AG10803 (cell line): ENCODE measurements at places on chromosomes 3 and 15.

- DNase-seq = no peak
Measured at GRCh38 chr15:95591886-95592285, 738.6 kb upstream of the NR2F2 start.

DNA sequence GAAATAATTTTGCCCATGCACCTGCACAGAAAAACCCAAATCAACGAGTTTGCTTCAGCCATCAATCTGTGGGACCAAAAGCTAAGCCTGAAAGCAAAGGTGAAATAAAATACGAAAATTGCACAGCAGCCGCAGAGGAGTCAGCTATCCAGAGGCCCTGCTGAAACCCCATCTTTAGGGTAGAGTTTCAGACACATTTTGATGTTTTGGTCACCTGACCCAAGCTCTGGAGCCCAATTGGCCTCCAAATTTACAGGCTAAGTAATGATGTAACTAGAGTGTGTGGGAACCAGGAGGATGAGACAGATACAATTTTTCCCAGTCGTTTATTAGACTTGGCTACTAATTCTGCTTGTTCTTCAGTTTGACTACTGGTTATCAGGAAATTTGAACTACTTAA lies 308.6 kb upstream of the ATP11B start:
- DNase-seq = no peak

DNA sequence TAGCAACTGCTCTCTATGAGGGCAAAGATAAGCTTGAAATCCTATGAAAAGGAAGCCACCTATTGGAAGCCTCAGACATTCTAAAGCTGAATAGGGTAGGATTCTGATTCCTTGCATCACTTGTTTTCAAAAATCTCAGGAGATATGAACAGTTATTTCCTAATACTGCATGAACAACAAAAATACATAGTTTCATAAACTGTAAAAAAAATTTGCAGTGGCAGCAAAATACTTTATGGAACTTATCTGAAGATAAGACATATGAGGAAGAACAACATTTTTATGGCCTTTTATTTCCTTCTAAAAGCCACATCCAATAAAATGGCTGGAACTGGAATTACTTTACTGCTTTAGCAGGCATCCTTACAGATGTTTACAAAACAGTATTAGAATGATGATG lies 29.9 kb downstream of the AP3S2 start:
- peak; percentile 25 for DNase-seq

DNA sequence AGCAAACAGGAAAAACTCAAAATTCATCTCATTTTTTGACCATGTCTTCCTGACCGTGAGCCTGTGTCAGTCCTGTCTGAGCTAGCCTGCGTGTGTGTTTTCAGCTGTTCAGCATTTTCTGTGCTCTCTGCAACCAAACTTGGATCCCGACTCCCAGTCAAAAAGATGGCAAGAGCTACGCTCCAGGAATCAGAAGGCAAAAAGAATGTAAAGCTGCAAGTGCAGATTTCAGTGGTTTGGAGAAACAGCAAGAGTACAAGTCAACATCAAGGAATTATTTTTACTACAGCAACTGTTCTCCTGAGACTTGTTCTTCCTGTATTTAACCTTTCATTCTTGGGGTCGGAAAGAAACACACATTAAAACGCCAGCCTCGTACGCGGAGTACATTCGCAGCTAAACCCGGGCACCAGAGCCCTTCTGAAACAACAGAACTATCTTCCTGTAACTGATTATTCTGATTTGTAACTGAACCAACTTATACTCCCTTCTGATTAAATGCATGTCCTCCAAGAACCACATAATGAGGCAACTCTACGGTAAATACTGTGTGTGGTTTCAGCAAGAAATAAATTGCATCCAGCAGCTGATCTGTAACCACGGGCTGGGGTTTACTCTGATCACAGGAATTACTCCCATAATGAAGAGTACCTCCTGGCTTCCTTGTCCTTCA lies 107.4 kb downstream of the LRIG1 start:
- DNase-seq = peak; percentile 74

DNA sequence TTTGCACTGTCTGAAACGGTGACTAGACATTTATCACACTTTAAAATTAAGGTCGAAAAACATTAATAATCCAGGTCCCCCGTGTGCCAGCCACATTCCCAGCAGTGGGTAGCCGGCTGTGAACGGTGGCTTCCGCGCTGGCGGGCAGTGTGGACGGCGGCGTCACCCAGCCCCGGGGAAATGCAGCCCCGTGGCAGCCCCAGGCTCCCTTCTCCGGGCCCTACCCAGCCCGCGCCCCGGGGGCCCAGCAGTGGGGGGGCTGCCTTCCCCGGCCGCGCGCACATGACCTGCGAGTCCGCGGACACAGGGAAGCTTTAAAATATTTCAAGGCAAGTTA lies 25.3 kb downstream of the GABRA5 start:
- no peak for DNase-seq

DNA sequence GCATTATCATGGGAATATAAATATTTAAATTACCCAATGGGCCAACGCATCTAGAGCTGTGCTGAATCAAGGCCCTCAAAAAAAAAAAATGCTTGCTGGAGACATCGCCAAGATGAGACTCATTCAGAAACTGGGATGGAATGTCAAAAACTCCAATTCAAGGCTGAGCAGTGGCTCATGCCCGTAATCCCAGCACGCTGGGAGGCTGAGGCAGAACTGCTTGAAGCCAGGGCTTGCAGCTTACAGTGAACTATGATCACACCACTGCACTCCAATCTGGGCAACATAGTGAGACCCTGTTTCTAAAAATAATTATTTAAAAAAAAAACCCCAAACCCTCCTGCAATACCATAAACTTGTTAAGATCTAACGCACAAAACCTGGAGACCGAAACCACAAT lies 3.1 kb upstream of the CACNA1D start:
- no peak for DNase-seq

DNA sequence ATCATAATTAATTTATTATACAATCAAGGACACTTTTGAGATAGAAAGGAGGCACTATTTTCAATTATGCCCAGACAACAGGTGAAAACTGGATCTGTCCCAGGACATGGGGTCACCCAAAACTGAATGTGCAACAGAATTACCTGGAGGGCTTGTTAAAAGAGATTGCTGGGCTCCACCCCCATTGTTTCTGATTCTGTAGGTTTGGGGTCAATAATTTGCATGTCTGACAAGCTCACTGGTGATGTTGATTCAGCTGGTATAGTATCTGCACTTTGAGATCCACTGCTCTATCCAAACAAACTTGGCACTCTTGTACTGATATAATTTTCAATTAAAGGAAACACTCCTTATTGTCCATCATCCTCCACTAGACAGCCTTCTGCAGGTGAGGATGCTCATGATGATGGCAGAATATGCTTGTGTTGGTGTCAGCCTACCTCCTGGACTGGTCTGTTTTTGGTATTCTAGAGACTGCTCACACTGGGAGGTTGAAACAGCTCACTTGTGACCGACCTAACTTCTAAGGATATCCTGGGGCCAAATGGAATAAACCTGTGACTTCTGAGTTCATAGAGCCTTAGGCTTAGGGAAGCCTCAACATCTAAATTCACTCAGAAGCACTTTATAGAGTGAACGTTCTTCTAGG lies 2.2 kb downstream of the P2RY14 start:
- no peak for DNase-seq

GRCh38 chr15:41860049-41860828 lies 21.6 kb downstream of the PLA2G4B start:
- DNase-seq = no peak

DNA sequence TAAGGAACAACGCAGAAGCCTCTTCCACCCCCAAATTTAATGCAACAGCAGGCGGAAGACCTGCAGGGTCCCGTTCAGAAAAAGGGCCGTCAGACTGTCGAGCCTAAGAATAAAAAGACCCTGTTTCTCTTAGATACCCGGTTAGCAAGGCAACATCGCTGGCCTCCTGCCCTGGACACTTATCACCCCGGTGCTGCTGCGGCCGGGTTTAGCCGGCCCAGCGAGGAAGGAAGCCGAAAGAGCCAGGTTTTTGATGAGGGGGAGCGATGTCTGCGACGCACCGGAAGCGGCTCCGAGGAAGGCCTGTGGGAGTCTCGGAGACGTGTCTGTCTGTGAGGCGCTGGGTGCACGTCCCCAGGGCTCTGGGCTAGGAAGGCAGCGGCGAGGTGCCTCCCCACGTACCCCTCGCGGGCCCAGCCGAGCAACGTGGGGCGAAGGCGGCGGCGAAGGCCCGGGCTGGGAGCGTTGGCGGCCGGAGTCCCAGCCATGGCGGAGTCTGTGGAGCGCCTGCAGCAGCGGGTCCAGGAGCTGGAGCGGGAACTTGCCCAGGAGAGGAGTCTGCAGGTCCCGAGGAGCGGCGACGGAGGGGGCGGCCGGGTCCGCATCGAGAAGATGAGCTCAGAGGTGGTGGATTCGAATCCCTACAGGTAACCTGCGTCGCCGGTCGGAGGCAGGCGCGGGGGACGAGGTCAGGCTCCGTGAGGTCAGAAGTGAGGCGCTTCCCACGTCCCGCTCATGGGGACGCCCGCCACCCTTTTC lies at the start of gene UBA5:
TSS of gene UBA5 (plus strand) at position 278 of the 759 bp plus-strand sequence. CDS start at position 487, 209 bp downstream.
- DNase-seq = peak; percentile 63

DNA sequence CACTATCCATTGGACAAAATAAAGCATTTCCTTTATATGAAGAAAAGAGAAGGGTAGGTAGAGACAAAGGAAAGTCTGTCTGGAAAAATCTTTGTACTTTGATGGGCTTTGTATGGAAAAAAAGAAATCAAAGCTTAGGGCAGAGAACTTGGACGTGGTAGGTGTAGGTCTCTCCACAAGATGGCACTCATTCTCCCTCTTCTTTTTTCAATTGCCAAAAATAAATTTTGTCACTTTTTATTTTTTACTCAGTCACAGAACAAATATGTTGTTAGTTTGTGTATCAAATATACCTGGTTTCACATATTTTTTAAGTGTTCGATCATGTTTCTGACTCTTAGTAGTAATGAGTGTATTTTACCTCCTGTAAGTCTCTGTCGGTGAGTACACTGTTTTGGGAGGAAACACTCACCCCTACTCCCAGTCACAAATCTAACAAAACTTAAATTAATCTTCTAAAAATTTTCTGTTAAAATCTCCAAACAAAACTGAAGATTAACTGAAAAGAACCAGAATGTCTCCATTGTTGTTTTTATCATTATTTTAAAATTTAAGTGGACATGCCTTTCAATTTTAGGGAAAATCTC lies 415.8 kb upstream of the GOLIM4 start:
- DNase-seq = peak; percentile 2

GRCh38 chr3:151200586-151200985 lies 2.4 kb downstream of the GPR171 start:
- no peak for DNase-seq

DNA sequence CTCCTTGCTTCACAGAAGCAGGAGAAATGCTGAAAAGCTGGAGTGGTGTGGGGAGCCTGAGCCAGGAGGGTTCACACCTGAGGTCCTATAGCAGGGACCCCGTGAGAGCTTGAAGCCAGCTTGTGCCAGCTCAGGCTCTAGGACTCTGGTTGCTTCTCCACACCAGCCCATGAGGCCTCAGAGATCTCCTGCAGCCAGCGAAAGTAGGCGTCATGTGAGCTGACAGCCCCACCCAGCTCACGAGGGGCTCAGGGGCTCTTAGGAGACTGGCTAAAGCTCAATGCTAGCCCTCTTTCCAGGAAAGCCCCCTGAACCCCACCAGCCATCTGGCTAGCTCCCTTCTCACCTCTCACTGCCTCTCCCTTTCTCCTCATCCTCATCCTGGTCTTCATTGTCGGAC lies 16.9 kb upstream of the CPEB1 start:
- DNase-seq = no peak

GRCh38 chr15:58490086-58490887 lies 58.5 kb downstream of the LIPC start:
- DNase-seq = no peak

DNA sequence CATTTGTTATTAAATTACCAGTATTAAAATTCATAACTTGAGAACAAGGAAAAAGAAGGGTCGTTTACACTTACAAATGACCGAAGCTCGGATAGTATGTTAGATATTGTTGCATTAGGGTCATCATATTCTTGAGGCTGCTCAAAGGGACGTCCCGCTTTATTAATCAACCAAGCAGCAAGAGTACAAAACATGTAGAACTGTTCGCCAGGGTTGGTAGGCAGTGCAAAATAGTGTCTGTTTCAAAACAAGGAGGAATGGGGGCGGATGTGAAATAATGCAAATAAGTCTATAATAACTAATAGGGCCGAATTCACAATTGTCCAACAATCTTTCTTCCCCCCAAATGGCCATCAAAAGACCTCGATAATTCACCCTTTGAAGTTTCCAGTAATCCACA lies 2.9 kb downstream of the IFT57 start:
- no peak for DNase-seq

GRCh38 chr3:123832692-123833397 lies 51.3 kb downstream of the MYLK start:
- DNase-seq = no peak

GRCh38 chr3:65202395-65202794 lies 514.6 kb upstream of the ADAMTS9 start:
- no peak for DNase-seq

DNA sequence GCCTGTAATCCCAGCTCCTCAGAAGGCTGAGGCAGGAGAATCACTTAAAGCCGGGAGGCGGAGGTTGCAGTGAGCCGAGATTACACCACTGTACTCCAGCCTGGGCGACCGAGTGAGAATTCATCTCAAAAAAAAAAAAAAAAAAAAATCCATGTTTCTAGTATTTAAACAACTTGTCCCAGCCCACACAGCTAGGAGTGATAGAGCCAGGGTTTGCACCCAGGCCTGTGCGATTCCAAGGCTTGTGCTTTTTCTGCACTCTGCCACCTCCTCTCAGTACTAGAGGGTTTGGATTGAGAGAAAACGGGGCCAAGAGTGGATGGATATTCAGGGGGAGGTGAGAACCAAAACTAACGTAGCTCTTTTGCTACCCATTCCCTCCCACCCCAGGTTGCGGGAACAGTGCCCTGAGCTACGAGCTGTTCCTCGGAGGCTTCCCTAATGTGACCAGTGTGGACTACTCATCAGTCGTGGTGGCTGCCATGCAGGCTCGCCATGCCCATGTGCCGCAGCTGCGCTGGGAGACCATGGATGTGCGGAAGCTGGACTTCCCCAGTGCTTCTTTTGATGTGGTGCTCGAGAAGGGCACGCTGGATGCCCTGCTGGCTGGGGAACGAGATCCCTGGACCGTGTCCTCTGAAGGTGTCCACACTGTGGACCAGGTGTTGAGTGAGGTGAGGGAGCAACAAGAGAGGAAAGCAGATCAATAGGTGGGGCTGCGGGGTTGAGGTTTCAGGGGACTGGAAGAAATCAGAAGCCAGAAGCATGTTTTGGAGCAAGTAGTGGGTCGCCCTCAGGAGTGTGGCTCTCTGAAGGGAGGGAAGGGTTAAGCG lies 4.1 kb downstream of the CAMK2N2 start:
- DNase-seq = no peak

- DNase-seq = no peak
Measured at GRCh38 chr15:93291380-93291779, 202.4 kb upstream of the RGMA start.

DNA sequence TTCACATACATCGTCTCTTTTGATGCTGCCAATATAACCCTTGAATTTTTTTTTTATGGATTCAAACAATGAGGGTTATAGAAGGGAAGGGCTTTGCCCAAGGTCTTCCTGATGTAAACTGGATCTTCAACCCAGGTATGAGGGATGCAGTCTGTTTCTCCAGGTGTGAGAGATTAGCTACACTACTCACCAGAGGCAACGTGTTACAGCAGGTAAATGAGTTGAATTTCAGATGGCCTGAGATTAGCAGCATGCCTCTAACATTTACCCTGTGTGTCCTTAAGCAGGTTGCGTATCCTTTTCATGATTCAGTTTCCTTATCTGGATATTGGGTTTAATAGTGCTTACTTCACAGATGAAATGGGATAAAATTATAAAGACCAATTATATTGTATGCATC lies 1.9 kb downstream of the RTP4 start:
- DNase-seq = no peak

GRCh38 chr3:160982491-160982890 lies 122.7 kb downstream of the B3GALNT1 start:
- DNase-seq = no peak

GRCh38 chr3:160446522-160447056 lies 3.0 kb downstream of the TRIM59 start:
- no peak for DNase-seq
